Right hindlimb (tissue), 1 donor: ENCODE measurements at places on chromosomes 2 and 18.

GRCh38 chr2:135744760-135745314 is 3.2 kb downstream of the UBXN4 start:
- no peak for DNase-seq

GRCh38 chr18:36299015-36299414 is 1.5 kb downstream of the FHOD3 start:
- DNase-seq, result no peak

- no peak for DNase-seq
These were observed 57.2 kb upstream of the LYPD6B start for GRCh38 chr2:148981324-148981723.

GRCh38 chr2:80459028-80459427 is 154.5 kb upstream of the LRRTM1 start:
- no peak for DNase-seq

- DNase-seq, result no peak
These were observed 563.1 kb upstream of the LINC00305 start for GRCh38 chr18:64712035-64712434.

DNA sequence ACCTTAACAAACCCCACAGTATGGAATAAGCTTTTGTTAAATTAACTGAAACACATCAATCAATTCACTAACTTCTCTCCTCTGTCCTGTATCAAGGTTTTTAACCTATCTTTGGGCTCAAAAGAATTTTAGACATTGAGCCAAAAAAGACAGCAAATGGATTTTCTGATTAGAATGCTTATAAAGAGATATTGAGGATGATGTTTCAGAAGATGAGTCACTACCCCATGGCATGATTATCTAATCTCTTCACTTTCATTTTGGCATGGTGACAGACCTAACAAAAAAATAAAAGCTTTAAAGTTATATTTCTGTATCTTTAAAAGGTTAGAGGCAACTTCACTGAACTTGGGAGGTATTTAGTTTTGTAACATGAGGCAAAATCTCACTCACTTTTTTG is 55.5 kb downstream of the SGPP2 start:
- no peak for DNase-seq

GRCh38 chr2:16678964-16679363 is 13.3 kb upstream of the CYRIA start:
- DNase-seq, result no peak

DNA sequence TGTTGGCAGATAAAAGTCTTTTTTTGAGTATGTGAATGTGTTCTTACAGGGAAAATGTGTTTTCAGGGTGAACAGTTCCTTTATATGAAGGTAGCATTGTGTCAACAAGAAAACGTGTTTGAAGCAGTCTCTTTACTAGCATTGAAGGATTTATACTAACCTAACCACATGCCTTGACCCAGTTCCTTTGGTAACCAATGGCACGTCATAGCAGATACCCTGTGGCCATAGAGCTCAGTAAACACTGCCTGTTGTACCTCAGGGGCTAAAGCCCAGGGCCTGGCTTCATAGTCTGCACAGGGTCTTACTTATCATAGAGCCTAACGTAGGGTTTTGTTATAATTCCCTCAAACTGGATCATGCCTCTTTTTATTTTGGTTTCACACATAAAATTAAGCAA is 32.1 kb upstream of the NFU1 start:
- no peak for DNase-seq

GRCh38 chr2:151758744-151759143 is 24.5 kb upstream of the NEB start:
- DNase-seq, result no peak

- no peak for DNase-seq
These were observed 2.5 kb downstream of the FMNL2 start for GRCh38 chr2:152337511-152337903.

GRCh38 chr2:12612671-12613070 is 104.1 kb upstream of the TRIB2 start:
- no peak for DNase-seq

- DNase-seq, result peak; percentile 70
These were observed 1.1 kb upstream of the MAT2A start for GRCh38 chr2:85537600-85538506.

- DNase-seq, result no peak
These were observed 84.6 kb downstream of the FBXO15 start for GRCh38 chr18:74063023-74063422.

GRCh38 chr18:4524096-4524495 is 69.0 kb upstream of the DLGAP1 start:
- DNase-seq, result no peak

DNA sequence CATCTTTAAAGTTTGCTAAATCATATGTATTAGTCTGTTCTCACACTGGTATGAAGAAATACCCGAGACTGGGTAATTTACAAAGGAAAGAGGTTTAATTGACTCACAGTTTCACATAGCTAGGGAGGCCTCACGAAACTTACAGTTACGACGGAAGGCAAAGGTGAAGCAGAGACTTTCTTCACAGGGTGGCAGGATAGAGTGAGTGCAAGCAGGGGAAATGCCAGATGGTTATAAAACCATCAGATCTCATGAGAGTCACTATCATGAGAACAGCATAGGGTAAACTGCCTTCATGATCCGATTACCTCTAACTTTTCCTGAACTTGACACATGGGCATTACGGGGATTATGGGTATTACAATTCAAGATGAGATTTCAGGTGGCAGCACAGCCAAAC is 1075.2 kb upstream of the NRXN1 start:
- DNase-seq, result no peak

DNA sequence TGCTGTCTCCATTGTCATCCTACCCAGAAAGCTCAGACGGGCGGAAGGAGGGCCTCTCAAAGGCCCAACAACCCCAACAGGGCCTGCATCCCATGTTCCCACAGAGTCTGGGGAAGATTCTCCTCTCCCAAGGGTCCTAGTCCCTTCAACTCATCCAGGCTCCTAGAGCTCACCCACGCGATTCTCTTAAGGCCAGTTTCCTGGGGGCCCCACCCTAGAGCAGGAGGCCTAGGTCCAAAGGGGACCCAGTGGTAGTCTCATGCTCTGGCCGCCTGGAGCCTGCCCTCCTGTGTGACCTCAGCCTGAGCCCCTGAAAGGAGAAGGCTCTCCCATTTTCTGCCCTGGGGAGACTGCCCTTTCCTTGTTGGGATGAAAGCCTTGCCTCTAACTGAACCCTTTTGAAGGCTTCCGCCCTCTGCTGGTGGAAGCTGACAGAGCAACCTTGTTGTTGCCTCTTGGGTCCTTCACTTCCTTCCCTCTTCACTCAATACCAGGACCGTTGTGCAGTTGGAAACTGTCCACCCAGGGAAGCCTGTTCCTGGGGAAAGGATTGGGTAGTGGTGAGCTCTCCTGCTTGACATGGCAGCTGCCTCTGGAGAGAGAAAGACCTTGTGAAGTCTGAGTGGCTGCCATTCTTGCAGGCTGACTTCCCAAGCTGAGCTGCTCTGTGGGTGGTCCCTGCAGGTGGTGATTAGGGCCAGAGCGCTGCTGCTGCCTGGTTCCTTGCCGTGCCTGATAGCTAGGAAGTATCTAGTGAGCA is 86.0 kb upstream of the ALPP start:
- DNase-seq, result no peak

DNA sequence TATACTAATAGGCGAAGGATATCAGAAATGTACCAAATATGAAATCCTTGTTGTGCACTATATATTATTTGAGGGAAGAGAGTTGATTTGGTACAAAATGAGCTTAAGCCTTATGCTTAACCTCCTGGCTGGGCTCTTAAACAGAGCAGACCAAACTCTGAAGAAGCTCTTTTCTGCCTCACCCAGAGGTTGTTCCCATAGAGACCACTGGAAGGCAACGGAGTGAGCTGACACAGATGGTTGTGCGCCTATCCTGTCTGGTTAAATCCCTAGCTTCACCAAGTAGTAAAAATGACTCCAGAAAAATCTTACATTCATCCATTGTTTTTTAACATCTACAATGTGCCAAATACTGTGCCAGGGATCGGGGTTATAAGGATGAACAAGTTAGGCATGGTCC is 55.9 kb upstream of the NOL4 start:
- no peak for DNase-seq

- no peak for DNase-seq
These were observed 197.6 kb downstream of the MBD5 start for GRCh38 chr2:148218326-148219075.

GRCh38 chr2:205273627-205274026 is 408.7 kb upstream of the NRP2 start:
- DNase-seq, result no peak

GRCh38 chr2:32847734-32848133 is 99.0 kb upstream of the LTBP1 start:
- DNase-seq, result no peak

- no peak for DNase-seq
These were observed 1.8 kb downstream of the GPD2 start for GRCh38 chr2:156437931-156438410.

DNA sequence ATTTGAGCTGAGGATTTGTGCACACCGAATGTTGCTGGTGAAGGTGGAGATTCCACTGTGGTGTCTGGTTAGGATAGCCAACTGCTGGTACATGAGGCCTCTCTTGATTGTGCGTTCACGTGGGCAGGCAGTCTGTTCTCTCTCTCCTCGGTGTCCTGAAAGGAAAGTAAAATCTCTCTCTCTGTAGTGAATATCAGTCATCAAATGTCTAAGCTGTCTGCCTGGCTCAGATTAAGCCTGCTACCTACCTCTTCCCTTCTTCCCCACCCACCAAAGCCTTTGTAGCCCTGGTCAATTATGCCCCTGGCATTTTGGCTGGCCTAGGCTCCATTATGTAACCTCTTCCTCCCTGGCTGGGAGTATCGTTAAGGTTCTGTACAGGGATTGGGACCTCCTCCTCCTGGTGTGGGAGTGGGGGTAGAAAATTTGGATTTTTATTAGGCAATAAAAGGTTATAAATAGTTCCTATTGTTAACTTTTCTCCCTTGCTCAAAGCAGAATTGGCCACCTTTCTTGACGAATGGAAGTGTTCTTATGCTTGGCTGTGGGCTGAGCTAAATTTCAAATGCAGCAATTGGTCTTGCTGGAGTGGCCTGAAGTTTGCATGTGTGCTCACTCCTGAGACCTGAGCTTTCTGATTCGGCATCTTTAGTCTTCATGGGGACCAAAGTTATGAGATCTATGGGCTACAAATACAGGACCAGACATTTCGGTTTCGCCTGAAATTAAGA is 148.8 kb downstream of the WDSUB1 start:
- DNase-seq, result no peak

GRCh38 chr2:240963065-240963867 is 35.2 kb upstream of the SNED1 start:
- peak; percentile 20 for DNase-seq

- DNase-seq, result no peak
These were observed 74.9 kb upstream of the CELF4 start for GRCh38 chr18:37640504-37640903.

GRCh38 chr2:2755990-2756389 is 424.9 kb upstream of the MYT1L start:
- DNase-seq, result no peak

DNA sequence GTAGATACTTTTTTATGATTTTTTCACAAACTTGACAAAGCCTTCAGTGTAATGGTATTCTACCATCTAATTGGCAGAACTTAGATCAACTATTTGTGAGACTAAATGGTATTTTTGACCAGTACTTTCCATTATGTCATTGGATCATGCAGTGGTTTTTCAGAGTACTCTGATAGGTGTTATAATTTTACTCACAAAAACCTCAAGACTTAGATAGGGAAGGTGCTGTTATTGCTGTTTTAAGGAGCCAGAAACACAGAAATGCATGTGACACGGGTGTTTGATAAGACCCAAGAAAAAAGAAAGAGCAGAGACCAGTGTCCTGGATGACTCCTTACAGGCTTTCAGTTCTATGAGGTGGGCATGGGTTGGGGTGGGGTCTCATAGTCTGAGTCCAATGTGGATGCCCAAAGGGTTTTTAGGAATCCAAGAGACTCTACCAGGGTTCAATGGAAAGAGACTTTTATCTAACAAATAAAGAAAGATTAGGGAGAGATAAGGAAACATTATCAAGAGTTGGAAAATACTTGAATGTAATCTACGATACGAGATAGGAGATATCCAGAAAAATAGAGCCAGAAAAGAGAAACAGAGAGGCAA is 31.3 kb downstream of the SP140 start:
- DNase-seq, result no peak

- peak; percentile 91 for DNase-seq
These were observed 111.6 kb downstream of the AGAP1 start for GRCh38 chr2:235605312-235606003.

- no peak for DNase-seq
These were observed 1.4 kb downstream of the RAB1A start for GRCh38 chr2:65128297-65129190.

DNA sequence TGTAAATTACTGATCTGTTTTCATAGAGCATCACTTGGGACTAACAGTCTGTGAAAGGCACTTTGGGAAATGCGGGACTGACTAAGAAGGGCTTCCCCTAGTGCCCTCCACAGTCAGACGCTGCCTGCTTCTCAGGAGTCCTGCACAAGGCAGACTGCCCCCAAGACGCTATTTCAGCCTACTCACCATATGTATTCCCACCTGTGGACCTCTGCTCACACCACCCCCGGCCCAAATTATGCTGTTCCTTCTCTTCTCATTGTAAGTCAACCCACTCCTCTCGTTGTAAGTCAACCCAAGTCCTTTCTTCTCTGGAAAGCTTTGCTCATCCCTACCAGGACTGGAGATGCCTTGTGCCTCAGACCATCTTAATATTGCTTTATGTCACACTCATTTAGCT is 175.3 kb downstream of the GFPT1 start:
- DNase-seq, result no peak

GRCh38 chr2:19722531-19722971 is 179.2 kb downstream of the TTC32 start:
- DNase-seq, result peak; percentile 68

DNA sequence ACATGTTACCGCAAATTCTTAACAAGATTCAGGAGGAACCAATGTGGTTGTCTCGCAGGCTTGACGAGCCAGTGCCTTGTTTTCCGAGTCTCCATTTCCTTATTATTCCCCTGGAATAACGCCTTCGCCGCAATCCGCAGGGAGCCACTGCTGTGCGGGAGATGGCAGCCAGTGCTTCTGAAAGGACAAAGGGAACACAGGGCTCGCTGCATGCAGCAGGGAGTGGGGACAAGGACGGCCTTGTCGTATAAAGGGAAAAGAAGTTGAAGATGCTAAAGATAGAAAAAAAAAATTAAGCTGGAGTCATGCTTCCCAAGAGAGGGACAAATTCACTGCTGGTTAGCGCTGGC is 221.4 kb downstream of the NDUFA10 start:
- peak; percentile 9 for DNase-seq

DNA sequence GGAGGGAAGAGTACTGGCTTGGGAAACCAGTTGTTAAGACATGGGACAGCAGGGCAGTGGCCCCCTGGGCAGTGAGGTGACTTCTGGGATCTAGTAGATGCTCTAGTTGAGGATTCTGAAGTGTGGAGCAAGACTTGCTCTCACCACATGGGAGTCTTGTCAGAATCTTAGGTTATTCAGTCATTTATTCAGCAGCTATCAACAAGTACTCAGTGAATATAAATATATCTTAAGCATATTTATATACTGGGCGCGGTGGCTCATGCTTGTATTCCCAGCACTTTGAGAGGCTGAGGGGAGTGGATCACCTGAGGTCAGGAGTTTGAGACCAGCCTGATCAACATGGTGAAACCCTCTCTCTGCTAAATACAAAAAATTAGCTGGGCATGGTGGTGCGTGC is 20.0 kb downstream of the STON1 start:
- no peak for DNase-seq

- peak; percentile 21 for DNase-seq
These were observed 986.3 kb upstream of the CELF4 start for GRCh38 chr18:38551881-38552280.
